ENCODE measurements at places on chromosomes 2 and 18.

- no peak for DNase-seq
Observed at GRCh38 chr2:151844211-151844896, 16.1 kb upstream of the ARL5A start.

GRCh38 chr2:120614901-120615300 is 120.8 kb upstream of the GLI2 start:
- DNase-seq, result no peak

DNA sequence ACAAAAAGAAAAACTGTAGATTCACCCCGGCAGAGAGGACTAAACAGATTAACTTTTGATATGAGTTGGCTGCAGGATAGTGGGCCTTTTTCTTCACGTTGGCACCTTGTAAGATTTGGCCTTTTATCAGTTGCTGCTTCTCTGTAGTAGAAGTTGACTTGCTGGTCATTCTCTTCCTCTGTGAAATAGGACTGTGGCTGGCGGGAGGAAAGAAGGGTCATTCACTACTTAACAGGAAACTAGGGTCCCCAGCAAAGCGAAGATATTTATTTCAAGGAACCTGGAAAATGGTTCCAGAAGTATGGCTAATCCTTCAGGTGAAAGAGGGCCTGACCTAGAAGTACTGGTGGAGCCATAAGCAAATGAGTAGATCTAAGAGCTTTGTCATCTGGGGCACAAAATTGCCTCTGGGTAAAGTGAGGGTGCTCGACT is 383 bp upstream of the ATP5MC3 start:
- no peak for DNase-seq

DNA sequence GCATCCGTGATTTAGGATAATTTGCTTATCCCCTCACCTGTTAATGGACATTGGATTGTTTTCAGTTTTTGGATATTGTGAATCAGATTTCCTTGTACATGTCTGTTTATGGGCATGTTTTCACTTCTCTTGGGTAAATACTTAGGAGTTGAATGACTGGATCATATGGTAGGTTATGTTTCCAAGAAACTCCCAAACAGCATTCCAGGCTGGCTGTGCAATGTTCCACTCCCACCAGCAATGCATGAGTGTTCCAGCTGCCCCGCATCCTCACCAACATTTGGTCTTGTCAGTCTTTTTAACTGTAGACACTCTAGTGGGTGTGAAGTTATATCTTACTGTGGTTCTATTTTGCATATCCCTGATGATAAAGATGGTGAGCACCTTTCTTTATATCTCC is 8.9 kb upstream of the LRRFIP1 start:
- no peak for DNase-seq

- DNase-seq, result no peak
Observed at GRCh38 chr18:46939998-46940571, 22.7 kb downstream of the KATNAL2 start.

DNA sequence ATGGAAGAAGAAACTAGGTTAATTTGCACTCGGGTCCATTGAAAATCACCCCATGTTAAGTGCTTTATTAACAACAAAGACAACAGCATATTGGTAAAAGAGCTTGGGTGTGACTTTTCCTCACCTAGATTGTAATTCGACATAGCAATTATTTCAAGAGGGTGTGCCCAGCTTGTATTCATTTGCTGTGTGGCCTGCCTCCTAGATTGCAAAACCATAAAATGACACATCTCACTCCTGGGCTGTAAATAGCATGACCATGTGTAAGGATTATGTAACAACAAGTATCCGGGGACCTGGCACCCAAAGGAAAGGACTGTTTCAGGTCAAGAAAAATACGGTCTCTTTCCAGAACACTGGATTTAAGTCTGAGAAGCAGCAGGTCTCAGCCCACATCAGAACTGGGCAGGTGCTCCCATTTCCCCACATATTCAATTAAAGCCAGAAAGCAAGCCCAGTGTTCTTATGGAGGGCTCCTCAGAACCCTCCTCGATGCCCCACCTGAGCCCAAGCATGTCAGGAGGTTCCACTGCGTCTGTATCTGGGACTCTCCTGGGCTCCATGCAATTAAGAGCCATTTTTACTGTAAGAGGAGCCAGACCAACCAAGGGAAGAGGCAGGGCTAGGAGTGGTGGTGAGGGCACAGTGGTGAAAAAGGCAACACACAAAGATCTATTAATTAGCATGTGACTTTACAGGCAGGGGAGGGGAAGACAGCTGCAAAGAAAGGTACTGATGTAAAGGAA is 39.2 kb downstream of the MREG start:
- DNase-seq, result peak; percentile 36

DNA sequence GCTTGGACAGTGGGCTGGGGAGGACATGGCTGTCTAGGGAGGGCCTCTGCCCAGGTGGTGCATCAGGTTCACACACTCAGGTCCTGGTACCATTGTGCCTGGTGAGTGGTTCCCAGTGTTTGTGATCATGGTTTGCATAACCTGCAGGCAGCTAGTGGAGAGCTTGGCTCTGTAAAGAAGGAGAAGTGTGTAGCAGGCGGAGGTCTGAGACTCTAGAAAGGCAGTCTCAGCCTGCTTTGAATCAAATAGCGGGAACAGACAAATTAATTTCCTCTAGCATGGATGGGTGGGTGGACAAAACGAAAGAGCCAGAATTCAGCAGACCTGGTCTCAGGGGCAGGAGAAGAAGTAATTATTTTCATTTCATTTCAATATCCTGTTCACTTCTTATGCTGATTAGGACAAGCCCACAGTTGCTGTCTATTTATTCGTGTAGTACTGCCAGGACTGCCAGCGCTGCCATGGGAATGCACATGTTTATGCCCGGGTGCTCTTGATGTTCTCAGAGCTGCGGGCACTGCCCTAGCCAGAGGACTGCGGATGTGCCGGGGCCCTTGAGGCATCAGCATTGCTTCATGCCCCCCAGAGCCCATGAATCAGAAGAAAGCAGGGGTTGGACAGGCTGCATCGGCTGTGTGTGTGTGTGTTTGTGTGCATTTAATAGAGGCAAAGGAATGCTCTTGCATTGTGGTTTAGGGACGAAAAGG is 45.4 kb upstream of the DLX2 start:
- DNase-seq, result no peak

DNA sequence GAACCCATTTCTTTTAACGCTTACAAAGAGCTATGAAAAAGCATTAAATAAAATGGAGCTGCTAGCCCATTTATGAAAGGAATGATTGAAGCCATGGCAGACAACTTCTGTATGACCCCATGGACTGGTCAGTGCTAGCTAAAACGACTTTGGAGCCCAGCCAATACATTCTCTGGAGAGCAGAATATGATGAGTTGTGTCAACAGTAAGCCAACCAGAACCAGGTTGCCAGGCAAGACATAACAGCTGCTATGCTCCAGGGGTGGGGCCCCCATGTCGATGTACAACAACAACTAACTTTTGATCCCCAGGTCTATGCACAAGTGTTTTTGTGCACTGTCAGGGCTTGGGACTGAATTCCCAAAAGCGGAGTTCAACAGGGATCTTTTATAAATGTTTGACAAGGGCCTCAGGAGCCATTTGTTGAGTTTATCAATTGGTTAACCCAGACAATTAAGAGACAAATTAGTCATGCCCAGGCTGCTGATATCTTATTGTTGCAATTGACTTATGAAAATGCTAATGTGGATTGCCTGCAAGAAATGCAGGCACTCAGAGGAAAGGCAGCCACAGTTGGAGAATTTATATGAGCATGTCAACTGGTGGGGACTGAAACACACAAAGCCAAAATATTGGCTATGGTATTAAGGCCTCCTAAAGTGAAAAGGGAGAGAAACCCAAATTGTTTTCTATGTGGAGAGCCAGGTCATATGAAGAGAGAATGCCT is 64.6 kb upstream of the MYO3B start:
- no peak for DNase-seq

DNA sequence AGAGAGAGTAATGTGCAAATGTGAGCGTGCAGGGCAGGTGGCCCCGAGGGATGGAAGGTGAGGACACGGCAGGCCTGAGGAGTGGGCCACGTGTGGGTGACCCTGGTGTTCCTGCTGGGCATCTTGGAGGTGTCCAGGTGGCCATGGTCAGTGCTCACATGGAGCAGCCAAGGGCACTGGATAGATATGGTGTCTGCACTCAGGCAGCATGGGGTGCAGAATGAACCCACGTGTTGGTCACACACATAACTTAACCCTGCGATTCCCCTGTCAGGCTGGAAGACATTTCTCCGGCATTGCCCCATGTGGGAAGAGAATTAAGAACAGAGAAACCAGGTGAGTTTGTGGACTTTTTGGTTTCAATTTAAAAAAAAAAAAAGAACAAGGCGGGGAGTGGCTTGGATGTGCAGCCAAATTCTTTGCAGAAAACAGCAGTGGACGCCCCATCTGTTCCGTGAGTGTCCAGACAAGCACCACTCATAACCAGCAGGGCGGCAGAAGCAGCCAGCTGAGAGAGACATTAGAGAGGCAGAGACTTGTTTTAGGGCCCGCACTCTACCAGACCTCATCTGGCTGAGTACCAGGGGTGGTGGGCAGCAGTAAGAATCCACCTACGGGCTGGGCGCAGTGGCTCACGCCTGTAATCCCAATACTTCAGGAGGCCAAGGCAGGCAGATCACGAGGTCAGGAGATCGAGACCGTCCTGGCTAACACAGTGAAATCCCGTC is 249.8 kb downstream of the ACKR3 start:
- DNase-seq, result no peak

- DNase-seq, result no peak
Observed at GRCh38 chr2:237459741-237460174, 27.3 kb upstream of the MLPH start.

DNA sequence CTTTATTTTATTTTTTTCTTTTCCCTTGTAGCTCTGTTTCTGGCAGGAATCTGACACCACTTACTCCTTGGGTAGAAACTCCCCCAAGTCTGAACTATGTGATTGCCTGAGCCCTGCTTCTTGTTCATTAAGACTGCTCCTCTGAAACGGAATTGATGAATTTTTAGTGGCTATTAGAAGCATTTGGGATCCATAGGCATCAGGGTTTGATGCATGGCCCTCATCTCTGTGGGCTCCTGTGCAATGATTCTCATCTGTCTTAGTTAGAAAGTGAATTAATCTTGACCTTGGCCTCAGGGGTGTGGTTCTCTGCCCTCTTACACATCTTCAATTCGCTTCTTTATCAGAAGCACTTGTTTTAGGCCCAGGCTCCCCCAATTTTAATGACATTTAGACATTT is 31.0 kb upstream of the DARS1 start:
- no peak for DNase-seq

DNA sequence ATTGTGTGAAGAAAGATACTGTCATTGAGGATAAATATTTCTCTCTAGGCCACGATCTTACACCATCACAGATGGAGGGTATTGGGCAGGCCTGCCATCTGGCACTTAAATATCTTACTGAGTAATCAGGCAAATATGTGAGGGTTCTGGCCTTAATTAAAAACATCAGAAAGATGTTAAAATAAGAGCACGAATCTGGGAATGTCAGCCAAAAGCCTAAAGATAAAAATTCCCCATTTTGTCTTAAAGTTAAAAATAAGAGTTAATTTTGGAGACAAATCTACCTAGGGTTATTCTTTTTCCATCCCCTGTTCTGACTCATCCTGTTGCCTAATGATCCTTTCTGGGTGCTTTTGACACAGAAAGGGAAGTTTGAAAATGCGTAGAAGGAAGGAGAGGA is 121.0 kb downstream of the SUCLG1 start:
- no peak for DNase-seq

DNA sequence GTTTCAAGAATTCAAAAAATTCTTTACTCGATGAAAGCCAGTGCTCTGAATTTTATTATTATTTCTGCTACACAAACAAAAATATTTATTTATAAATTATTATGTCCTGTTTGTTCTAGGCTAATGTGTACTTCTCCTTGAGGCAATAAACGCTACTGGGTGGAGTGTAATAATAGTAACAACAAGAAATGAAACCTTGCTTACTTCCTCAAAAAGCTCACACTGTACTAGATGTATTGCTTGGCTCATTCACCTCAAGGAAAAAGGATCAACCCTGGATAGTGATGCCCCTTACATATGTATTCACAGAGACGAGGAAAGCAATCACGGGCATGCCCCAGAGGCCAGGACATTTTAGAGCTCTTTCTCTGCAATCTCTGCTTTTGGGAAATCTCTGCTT is 685.6 kb upstream of the NXPH2 start:
- DNase-seq, result no peak

- DNase-seq, result peak; percentile 31
Observed at GRCh38 chr2:23593752-23594459, 208.9 kb downstream of the KLHL29 start.

GRCh38 chr2:39875182-39875913 is 96.3 kb upstream of the THUMPD2 start:
- DNase-seq, result peak; percentile 19

GRCh38 chr2:237147317-237147716 is 61.6 kb downstream of the COPS8 start:
- DNase-seq, result no peak

GRCh38 chr2:128788636-128789220 is 470.1 kb upstream of the HS6ST1 start:
- DNase-seq, result no peak

DNA sequence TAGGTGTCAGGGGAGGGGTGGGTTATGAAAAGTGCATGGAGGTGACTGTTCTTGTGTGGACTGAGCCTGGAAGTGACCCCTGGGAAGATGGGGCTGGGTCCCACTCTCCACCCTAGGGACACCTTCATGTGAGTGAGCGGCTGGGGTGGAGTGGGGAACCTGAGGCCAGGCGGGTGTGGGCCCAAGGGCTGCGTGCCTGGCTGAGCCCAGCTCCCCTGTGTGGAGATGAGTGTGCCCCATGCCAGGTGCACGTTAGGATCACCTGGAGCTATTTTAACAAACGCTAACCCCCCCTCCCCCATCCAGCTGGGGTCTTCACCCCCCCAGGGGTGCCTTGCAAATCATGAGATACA is 26.5 kb downstream of the ZAP70 start:
- DNase-seq, result no peak

DNA sequence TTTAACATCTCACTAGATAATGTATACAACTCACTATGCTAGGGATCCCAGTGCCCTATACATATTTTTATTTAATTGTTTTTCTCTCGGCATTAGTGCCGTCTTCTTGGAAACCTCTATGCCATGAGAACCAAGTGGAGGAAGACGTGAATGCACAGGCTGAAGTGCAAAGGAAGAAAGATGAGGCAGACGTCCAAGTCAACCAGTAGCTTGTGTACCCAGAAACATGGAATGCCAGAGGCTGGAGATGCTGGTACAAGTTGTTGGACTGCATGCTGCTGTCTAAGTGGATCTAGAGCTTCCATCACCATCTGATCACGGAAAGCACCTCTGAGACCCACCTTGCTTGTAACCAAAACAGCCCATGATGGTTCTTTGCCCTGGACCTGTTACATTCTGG is 12.5 kb upstream of the GEMIN6 start:
- DNase-seq, result no peak

GRCh38 chr2:27303093-27304025 is 4.9 kb downstream of the UCN start:
- peak; percentile 41 for DNase-seq

GRCh38 chr2:188068093-188068492 is 223.6 kb upstream of the GULP1 start:
- no peak for DNase-seq

Data from transverse colon (tissue), 4 donors.